Panc1 (cell line): ENCODE measurements at places on chromosomes 4 and X. TPM values are rescaled to one million over a fixed set of nuclear protein-coding genes. Genes with fewer than 3 reads are reported as not detected.
A peak's percentile ranks its signal among the peaks of the same experiment; 100 is the strongest.

- DNase-seq, result no peak
These were observed 97.7 kb upstream of the PTPN13 start for GRCh38 chr4:86496094-86497080.

GRCh38 chrX:118250445-118250844, 95.5 kb upstream of the WDR44 start:
- no peak for DNase-seq

DNA sequence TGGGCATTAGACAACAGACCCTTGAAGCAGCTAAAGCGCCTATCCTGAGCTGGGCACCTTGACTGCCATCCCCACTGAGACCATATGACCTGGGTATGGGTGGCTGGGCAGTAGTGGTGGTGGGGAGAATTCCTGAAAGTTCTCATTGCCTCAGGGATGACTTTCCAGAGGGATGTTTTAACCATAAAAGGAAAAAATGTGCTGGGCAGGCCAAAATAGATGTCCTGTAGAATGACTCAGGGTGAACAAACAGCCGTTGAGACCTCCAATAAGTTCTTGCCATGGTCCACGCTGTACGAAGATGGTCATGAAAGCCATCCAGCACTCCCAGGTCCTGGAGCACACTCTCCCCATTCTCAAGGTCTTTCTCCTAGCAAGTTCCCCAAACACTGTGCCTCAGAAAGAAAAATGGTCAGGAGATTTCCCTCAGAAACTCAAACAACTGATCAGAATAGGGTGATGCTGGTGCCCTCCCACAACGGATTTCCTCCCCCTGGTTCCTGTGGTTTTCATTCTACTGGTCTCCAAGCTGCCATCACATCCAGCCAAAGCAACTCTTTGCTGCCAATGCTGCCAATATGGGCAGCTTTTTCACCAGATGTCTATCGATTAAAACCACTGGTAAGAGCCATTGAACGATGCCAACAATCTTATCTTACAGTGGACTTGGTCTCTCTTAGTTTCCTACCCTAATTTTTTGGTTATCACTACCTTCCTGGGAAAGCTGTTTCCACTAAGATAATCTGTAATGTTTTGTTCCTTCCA, 11.2 kb downstream of the CDKN2AIP start:
- no peak for DNase-seq

GRCh38 chr4:184955636-184956035, 62.7 kb upstream of the HELT start:
- DNase-seq, result no peak

The NEUROG2 gene
- not detected for total RNA-seq

The TMSB15A gene
- total RNA-seq, result 2.3 TPM

DNA sequence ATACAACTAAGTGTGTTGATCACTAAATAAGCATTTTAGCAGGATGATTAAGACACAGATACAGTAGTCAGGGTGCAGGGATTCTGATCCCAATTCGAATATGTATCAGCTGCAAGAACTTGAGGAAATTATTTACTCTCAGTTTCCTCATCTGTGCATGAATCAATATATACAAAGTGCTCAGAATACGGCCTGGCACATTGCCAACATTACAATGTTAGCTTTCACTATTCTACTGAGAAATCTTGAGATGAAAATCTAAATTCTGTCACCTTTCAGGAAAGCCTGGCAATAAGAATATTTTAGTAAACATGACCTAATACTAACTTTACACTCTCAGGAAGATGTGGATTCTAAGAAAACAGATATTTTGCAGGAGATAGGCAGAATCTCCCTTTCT, 1001.6 kb upstream of the IGFBP7 start:
- DNase-seq, result no peak

DNA sequence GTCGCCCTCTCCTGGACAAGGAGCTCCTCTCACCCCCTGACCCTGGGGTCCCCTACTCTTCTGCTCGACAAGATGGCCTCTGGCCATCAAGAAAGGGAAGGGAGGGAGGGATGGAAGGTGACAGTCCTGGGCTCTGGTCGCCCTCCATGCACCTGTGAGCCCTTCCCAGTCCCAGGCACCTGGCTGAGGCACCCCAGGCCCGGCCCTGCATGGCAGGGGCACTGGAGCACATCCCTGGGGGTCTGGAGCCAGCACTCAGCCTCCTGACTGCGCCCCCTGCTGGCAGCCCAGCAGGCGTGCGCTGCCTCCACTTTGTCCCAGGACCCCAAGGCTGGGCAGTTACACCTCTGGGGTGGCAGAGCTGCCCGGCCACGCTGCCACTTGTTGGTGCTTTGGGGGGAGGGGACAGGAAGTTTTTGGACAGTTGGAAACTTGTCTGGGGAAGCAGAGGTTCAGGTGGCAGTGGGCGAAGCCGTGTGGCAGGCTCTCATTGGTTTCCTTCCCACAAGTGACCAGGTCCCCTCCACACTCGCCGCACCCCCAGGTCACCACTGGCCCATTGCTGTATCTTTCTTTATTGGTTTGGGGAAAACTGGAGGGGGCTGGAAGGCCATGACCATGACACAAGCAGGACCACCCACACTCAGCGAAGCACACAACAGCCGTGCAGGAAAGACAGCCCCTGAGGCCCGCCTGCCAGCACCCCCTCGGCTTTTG, 4.3 kb downstream of the PNCK start:
- no peak for DNase-seq

DNA sequence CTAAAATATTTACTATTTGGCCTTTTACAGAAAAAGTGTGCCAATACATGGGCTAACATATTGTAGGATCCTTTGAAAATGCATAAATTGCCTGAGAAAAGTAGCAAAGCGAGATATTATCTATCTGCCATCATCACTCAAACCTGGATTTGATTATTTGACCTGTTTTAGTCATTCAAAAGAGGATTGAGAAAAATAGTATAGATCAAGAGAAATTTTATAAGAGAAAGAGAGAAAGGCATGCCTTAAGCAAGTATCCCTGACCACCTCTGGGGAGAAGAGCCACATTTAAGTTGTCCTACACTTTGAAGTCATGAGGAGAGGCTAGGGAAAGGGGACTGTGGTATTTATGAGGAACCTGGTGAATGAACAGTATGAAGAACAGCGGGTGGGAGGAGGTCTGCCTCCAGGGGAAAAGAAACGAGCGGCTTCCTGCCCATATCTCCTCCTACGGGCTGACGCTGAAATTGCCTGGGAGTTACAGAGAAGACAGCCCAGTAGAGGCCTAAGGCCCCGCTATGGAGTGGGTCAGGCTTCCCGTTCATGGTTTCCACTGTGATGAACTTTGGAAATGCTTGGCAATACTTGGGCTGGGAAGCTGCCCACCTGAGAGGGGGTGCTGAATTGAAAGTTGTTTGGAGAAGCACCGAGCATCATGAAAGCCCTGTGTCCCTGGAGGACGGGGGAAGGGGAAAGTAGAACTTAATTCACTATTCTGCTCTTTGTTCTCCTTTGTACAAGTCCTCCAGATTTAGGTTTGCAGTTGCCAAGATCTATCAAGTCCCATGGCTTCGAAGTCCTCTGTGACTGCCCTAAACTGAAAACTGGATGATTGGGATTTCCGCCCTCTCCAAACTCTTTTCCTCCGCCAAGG, 106.9 kb upstream of the ACSL4 start:
- no peak for DNase-seq

DNA sequence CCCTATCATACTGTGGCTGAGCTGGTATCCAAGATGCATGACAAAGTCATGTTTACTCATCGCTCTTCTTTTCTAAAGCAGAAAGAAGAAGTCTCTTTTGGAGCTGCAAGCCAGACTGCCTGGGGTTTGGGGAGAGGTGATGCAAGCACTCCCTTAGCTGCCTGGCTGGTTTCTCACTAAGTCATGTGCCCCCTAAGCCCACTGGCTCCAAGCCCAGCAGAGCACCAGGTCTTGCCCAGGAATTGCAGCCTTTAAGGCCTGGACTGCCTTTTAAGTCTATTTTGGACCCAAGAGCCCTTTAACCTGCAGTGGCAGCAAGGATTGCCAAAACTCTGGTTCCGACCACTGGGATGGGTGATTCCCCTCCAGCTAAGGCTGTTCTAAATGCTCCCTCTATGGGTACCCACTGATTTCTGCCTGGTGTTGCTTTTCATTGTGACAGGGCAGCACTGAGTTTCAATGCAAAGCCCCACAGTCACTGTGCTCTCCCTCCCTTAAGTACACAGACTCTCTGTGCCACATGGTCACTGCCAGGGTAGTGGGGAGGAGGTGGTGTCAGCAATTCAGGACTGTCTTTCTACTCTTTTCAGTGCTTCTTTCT, 548.6 kb downstream of the TLL1 start:
- no peak for DNase-seq

GRCh38 chr4:3106339-3107186, 32.1 kb downstream of the HTT start:
- DNase-seq, result peak; percentile 83

GRCh38 chr4:77127215-77127614, 29.8 kb upstream of the CCNG2 start:
- DNase-seq, result no peak

DNA sequence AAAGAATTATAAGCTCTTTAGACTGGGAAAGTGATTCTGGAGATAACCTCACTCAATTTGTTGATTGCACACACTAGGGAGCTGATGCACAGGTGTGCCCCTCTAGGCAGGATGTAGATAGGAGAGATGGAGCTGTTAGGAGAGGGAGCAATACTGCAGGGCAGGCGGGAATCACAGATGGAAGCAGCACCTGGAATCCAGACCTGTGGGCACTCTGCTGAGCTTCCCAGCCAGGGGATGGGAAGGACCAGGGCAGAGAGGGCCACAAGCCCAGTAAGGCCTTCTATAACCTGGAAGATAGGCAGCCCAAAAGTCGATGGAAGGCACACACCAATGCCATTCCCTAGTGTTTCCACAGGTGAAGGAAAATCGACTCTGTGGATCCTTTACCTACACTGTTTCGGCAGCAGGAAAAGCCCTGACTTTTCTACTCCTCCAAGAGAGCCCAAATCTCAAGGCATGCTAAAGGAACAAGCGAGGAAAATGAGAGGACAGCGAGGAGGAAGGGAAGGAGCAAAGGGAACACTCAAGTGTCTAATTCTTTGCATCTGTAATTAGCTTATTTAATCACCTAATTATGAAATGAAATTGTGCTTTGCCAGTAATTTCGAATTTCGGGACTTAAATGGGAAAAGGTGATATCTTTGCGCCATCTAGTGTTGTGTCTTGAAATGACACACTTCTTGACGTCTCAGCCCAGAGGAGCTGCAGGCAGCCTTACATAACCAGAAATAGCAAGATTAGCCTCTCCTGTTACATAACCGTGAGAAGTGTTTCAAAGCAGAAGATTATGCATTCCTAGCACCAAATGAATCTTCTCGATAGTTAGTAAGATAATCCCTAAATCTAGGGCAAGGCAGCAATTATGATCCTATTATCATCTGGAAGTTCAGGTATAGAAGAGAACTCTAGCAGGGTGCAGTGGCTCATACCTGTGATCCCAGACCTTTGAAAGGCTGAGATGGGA, 31.0 kb upstream of the TLR3 start:
- DNase-seq, result peak; percentile 51

GRCh38 chr4:173076903-173077634, 91.5 kb upstream of the GALNT7 start:
- DNase-seq, result no peak

DNA sequence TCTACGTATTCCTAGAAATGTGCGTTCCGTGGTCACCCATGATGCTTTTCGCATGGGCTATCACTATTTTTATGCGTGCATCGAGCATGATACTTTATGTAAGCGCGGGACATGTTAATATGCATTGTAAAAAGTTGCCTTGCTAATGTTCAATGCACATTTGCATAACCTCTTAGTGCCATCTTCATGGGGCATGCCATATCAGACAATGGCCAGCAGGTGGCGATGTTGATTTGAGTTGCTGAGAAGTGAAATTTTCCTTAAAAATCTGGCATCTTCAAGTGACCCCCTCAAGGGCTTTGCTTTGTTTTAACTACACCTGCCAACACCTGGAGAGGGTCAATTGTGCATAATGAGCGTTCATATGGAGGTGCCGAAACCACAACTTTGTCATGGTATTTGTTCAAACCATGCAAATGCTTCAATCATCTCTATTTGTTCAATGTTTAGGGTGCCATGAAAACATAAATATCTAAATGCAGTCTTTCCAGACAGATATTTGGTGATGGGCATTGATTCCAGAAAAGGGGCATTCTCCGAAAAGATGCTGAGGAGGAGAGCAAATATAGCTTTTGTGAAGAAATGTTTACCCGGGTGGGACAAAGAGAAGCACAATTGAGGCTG, 833.9 kb upstream of the PRKX start:
- peak; percentile 22 for DNase-seq

The ASB9 gene
- total RNA-seq, result 6.5 TPM

DNA sequence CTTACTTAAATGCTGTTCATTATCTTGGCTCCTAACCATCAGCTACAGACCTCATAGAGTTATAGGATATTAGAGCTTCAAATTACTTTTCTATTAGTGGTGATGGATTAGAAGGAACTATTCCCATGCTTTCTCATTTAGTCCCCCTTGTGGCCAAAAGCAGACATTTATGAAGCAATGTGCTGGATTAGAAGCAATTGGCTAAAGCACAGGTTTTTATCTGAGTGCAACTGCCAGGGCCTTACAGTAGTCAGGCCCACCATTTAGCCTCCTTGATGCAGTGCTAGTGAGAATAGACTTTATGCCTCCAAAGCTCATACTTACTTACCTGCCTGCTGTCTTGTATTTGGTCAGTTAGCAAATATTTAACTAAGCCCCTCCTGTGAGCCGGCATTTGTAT, 93.0 kb downstream of the TSPAN7 start:
- DNase-seq, result no peak

The FDCSP gene
- not detected for total RNA-seq

The IRS4 gene
- total RNA-seq, result not detected

DNA sequence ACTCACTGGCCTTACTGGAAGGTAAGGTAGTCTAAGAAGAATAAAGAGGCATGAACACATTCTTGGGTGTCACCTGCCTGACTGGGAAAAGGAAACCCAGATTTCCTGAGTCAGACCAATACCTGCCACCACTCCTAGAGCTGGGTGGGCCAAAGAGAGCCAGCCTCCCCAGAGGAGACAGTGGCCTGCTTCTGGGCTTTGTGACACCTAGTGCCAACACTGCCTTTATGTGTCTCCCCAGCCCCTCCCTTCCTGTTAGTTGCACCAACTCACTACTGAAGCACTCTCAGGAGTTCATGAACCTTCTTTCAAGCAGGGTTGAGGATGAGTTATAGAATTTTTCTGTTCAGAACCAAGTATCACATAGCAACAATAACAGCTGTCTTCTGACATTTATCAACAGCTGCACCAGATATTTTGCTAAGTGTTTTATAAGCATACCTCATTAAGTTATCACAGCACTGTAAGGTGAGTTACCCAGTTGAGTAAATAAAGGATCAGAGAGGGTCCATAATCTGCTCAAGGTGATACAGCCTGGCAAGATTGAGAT, 77.6 kb upstream of the ETNPPL start:
- DNase-seq, result no peak

GRCh38 chr4:5126857-5127256, 75.6 kb downstream of the STK32B start:
- no peak for DNase-seq

DNA sequence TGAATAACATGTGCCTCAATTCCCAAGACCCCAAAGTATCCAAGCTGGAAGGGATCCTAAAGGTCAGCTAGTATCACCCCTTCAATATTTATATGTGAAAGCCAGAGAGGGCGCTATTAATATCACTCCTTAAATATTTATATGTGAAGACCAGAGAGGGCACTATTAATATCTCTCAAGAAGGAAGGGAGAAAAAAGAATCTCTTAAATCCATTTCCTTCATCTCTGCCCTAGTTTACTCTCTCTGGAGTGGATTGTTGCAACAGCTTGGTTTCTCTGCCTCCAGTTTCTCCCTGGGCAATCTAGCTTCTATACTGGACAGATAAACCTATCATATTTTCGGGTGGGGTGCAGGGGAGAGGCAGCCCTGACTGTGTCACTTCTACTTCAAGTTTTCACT, 31.6 kb upstream of the MSN start:
- DNase-seq, result no peak
